Mesenteric fat pad (tissue), 1 donor: ENCODE measurements at places on chromosomes 4 and X. TPM values are rescaled to one million over a fixed set of nuclear protein-coding genes. Genes with fewer than 3 reads are reported as not detected.

CLTRN gene
- not detected for total RNA-seq

NSUN7 gene
- 1.7 TPM for total RNA-seq

ETDA gene
- not detected for total RNA-seq

ABCG2 gene
- 1.7 TPM for total RNA-seq

ZDHHC15 gene
- total RNA-seq: 0.77 TPM

MED12 gene
- total RNA-seq: 46.7 TPM

MAOA gene
- total RNA-seq: 232 TPM

MAGEA2B gene
- total RNA-seq: not detected

NKX3-2 gene
- total RNA-seq: 1.3 TPM

CSAG2 gene
- total RNA-seq: not detected

POU3F4 gene
- total RNA-seq: not detected

SRPK3 gene
- total RNA-seq: 0.74 TPM

SSX3 gene
- total RNA-seq: not detected

PGRMC1 gene
- total RNA-seq: 220 TPM

DCAF4L1 gene
- total RNA-seq: 0.35 TPM

CCKAR gene
- total RNA-seq: not detected

SPOCK3 gene
- not detected for total RNA-seq

ZCCHC18 gene
- not detected for total RNA-seq
